ENCODE measurements at places on chromosomes 4 and X.

DNA sequence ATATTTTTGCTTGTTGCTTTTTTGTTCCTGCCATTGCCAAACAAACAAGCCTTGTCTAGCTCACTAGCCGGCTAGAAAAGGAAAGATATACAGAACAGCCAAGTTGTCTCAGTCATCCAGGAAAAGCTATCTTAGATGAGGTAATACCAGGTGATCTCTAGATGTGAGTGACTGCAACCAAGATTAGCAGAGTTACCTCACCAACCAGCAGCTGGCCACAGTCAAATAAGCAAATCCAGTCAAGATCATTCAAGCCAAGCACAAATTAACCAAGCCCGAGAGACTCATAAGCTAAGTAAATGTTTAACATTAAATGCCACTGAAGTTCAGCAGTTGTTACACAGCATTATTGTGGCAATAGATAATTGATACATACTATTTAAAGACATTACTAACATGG, 108.6 kb downstream of the CENPC start:
- no peaks in the 10 kb centered on the region for H3K36me3 ChIP-seq
- H3K27ac ChIP-seq: no peak overlapping the region
- H3K4me1 ChIP-seq: no peaks in the 10 kb centered on the region
- no peak for DNase-seq
- no peaks in the 10 kb centered on the region for H3K27me3 ChIP-seq

DNA sequence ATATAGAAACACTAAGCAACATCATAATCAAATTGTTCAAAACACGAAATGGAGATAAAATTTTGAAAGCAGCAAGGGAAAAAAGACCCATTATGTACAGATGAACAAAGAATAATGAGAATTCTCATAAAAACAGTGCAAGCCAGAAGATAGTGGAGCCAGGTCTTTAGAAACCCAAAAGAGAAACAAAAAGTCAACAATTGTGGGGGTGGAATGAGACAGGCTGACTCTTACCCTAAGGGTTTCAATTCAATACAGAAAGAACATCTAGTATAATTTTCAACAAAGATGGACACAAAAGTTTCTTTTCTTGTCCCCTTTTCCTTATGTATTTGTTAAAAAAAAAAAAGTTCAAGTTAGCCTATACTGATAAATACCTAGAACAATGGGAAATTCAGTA, 34.0 kb upstream of the MAGEB2 start:
- H3K4me1 ChIP-seq: no peaks in the 10 kb centered on the region
- DNase-seq: no peak
- H3K27ac ChIP-seq: no peak overlapping the region

- peaks cover 3% of the 10 kb centered on the region for H3K36me3 ChIP-seq
- no peak overlapping the region for H3K27ac ChIP-seq
- peaks cover 9% of the 10 kb centered on the region for H3K4me1 ChIP-seq
- no peak overlapping the region for H3K4me3 ChIP-seq
- H3K27me3 ChIP-seq: no peaks in the 10 kb centered on the region
- DNase-seq: no peak
Observed at GRCh38 chr4:184409911-184410692, 64.2 kb downstream of the IRF2 start.

GRCh38 chr4:101155368-101155767, 192.0 kb downstream of the PPP3CA start:
- no peaks in the 10 kb centered on the region for H3K27me3 ChIP-seq
- peaks cover 25% of the 10 kb centered on the region for H3K4me1 ChIP-seq
- H3K27ac ChIP-seq: no peak overlapping the region

GRCh38 chr4:81472281-81473182, 825 bp upstream of the RASGEF1B start:
- no peak for DNase-seq
- peaks cover 10% of the 10 kb centered on the region for H3K27me3 ChIP-seq
- no peaks in the 10 kb centered on the region for H3K4me1 ChIP-seq
- H3K27ac ChIP-seq: no peak overlapping the region
- peak overlapping the region; percentile 79 for H3K4me3 ChIP-seq

DNA sequence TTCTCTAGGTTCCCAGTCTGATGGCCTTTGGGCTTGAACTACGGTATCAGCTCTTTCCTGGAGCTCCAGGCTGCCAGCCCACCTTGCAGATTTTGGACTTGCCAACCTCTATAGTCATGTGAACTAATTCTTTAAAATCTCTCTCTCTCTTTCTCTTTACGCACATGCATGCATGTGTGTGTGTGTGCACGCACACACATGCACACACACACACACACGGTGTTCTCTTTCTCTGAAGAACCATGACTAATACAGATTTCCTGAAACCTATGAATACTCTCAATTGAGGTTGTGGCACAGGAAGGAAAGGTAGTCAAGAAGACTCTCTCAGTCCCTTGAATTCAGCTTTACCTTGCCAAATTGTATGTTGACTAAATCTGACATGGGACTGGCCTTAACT, 6.2 kb upstream of the ZCCHC13 start:
- DNase-seq: no peak
- H3K27ac ChIP-seq: no peak overlapping the region
- no peaks in the 10 kb centered on the region for H3K4me1 ChIP-seq
- H3K4me3 ChIP-seq: no peak overlapping the region

GRCh38 chrX:15963858-15964257, 109.2 kb upstream of the AP1S2 start:
- no peak overlapping the region for H3K27ac ChIP-seq
- H3K27me3 ChIP-seq: no peaks in the 10 kb centered on the region
- no peaks in the 10 kb centered on the region for H3K4me1 ChIP-seq
- H3K36me3 ChIP-seq: no peaks in the 10 kb centered on the region
- no peak for DNase-seq

- H3K27me3 ChIP-seq: no peaks in the 10 kb centered on the region
- no peak overlapping the region for H3K4me3 ChIP-seq
- H3K4me1 ChIP-seq: no peaks in the 10 kb centered on the region
- no peak for DNase-seq
- no peaks in the 10 kb centered on the region for H3K36me3 ChIP-seq
- no peak overlapping the region for H3K27ac ChIP-seq
Observed at GRCh38 chr4:85736571-85736970, 261.6 kb downstream of the ARHGAP24 start.

- no peak overlapping the region for H3K4me3 ChIP-seq
- no peaks in the 10 kb centered on the region for H3K27me3 ChIP-seq
- no peaks in the 10 kb centered on the region for H3K4me1 ChIP-seq
- no peak for DNase-seq
Observed at GRCh38 chr4:165504184-165504583, 125.4 kb downstream of the CPE start.

DNA sequence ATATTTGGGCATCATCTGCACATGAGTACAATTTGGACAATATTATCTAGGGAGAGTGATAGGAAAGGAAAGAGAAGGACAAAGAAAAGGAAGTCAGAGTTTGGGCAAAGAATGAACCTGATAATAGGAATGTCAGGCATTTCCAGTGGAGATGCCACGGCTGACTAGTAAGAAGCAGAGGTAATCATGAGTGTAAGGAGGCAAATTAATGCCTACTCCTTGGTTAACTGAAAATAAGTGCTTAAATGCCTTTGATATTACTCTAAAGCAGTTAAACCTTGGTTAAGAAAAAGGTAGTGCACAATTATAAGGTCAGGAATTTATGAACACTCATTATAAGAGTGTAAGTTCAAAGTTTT, 99.2 kb upstream of the DDIT4L start:
- no peak overlapping the region for H3K4me3 ChIP-seq
- H3K4me1 ChIP-seq: peaks cover 4% of the 10 kb centered on the region
- no peak overlapping the region for H3K27ac ChIP-seq
- H3K27me3 ChIP-seq: no peaks in the 10 kb centered on the region

DNA sequence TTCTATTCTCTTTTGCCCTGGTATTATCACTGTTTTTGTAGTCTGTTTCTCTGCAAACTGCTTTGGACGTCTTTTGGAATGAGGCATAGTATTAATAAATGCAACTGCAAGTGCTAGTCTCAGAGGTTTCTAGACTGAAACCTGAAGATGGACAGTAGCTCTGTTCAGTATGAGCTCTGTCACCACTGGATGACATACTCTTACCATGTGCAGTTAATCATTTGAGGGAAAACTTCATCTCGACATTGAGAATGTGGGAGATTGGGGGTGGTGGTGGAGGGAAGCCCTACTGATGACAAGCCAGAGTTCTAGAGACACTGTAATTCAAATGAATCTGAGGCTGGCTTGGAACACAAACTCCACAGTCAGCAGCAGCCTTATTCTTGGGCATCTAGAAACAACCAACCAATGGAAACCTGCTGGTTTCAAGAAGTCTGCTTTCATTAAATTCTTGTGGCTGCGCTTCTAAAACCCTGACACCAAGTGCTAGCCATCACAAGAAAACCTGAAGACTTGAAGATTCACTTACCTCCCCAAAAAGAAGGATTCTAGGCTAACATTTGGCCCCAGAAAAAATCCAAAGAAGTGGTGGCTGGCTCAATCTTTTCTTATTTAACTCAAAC, 161.7 kb downstream of the RASL11B start:
- H3K27ac ChIP-seq: no peak overlapping the region
- H3K4me3 ChIP-seq: no peak overlapping the region
- no peaks in the 10 kb centered on the region for H3K36me3 ChIP-seq

DNA sequence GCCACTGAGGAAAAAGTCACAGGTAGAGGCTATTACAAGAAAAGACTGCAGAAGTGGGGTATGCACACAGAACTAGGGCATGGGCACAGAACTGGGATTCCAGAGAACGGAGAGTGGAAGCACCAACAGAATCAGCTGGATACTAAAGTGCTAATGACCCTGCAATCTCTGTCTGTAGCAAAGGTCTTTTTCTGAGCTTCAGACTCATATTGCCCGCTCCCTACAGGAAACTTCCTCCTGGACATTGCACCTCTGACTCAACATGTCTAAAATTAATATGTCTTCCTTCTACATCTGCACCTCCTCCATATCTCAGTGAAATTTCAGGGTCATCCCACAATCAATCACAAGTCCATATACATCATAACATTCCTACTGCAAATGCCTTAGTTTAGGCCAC, 5.3 kb upstream of the CAMK2D start:
- DNase-seq: no peak
- no peak overlapping the region for H3K4me3 ChIP-seq
- no peak overlapping the region for H3K27ac ChIP-seq
- no peaks in the 10 kb centered on the region for H3K36me3 ChIP-seq
- no peaks in the 10 kb centered on the region for H3K4me1 ChIP-seq

DNA sequence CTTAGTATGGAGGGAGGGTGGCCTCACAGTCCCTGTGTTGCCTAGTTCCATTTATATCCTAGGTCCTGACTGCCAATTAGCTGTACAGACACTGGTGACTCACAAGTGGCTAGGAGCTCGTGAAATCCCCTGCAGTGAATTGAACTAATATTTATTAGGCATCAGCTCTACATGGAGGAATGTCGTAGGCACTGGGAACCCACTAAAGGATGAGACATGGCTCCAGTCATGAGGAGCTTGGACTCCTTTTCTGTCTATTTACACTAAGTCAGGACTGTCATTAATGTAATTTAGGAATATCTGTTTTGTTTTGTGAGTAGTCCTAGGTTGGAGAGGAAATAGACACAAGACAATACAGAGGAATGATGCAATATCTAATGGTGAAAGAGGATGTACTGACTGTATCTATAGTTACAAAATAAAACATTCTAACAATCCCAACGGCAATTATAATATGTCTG, 67.7 kb downstream of the MID1IP1 start:
- H3K36me3 ChIP-seq: no peaks in the 10 kb centered on the region
- no peak for DNase-seq
- H3K27ac ChIP-seq: no peak overlapping the region
- no peak overlapping the region for H3K4me3 ChIP-seq
- H3K27me3 ChIP-seq: no peaks in the 10 kb centered on the region

Measured in H1 (cell line).